ENCODE measurements at places on chromosomes 6 and 20. TPM values are rescaled to one million over a fixed set of nuclear protein-coding genes. Genes with fewer than 3 reads are reported as not detected.

- DNase-seq = no peak
Observed at GRCh38 chr20:53763707-53764414, 170.2 kb upstream of the ZNF217 start.

GRCh38 chr20:34675993-34676641 lies 775 bp downstream of the PIGU start:
- DNase-seq = no peak

- no peak for DNase-seq
Observed at GRCh38 chr6:106250953-106251352, 74.6 kb downstream of the ATG5 start.

GRCh38 chr20:20225325-20226043 lies 142.4 kb upstream of the INSM1 start:
- no peak for DNase-seq

The FKBP1C gene
- total RNA-seq = not detected

The SLC22A16 gene
- not detected for total RNA-seq

The TRIM15 gene
- total RNA-seq = 0.19 TPM

The FAM83D gene
- total RNA-seq = 7.5 TPM

The CLVS2 gene
- 0.44 TPM for total RNA-seq

The NR2E1 gene
- total RNA-seq = not detected

The EFCAB8 gene
- total RNA-seq = not detected
